ENCODE measurements at places on chromosomes 4 and X.

GRCh38 chrX:2447484-2447883 is 53.3 kb downstream of the DHRSX start:
- no peak for DNase-seq

DNA sequence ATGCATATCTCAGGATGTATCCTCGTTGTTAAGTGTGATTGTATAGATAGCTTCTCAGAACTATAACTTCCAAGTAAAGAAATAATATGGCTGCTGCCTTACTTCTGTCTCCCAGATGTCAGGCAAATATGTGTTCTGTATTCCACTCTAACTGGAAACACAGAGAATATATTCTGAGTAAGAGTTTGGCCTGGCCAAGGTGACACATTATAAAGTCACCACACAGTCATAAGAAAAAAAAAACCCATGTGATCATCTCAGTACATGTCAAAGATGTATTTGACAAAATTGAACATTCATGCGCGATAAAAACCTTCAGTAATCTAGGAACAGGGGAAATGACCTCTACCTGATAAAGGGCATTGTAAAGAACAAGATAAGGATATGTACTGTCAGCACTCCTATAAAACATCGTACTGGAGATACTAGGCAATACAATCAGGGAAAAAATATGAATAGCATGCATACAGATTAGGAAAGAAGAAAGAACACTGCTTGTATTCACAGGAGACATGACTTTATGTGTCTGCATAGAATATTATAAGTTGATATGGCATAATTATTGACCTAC is 207.1 kb downstream of the ZNF330 start:
- no peak for DNase-seq

GRCh38 chrX:276581-277201 is 4.5 kb upstream of the PLCXD1 start:
- no peak for DNase-seq

GRCh38 chrX:121407627-121408026 is 360.2 kb downstream of the GLUD2 start:
- DNase-seq: no peak

- no peak for DNase-seq
Measured at GRCh38 chrX:105738162-105738561, 84.2 kb upstream of the NRK start.

GRCh38 chr4:10157478-10158332 is 41.1 kb upstream of the WDR1 start:
- DNase-seq: peak; percentile 37

DNA sequence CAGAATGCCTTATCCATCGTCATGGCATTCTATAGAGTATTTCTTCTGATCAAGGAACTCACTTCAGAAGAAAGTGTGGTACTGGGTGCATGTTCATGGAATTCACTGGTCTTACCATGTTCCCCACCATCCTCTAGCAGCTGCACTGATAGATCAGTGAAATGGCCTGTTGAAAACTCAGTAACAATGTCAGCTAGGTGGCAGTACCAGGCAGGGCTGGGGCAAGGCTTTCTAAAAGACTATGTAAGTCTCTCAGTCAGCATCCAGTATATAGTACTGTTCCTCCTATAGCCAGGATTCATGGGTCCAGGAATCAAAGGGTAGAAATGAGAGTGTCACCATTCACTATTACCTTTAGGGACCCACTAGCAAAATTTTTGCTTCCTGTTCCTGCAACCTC is 15.8 kb upstream of the LDB2 start:
- no peak for DNase-seq

GRCh38 chr4:183636923-183637322 is 22.1 kb downstream of the RWDD4 start:
- no peak for DNase-seq

GRCh38 chrX:105307762-105308161 is 87.3 kb upstream of the TEX13A start:
- DNase-seq: no peak

GRCh38 chr4:185235843-185236503 is 26.6 kb downstream of the SNX25 start:
- DNase-seq: no peak

DNA sequence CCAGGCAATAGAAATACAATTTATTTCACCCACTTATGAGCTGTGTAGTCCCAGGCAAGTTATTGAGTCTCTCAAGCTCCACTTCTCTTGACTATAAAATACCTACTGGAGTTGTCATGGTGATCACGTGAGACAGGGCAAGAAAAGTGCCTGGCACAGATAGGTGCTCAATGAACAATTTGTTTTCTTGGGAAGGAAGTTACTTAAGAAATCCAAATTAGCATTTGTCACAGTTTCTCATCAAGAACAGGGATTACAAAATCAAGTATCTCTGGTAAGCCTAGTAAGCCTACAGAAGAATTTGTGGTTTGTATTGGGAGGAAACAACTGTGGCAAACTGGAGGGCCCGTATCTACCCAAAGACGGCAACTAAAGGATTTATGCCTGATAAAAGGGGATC is 37.5 kb upstream of the RASGEF1B start:
- DNase-seq: no peak

- no peak for DNase-seq
Measured at GRCh38 chr4:84957514-84958420, 8.7 kb downstream of the WDFY3 start.

- DNase-seq: no peak
Measured at GRCh38 chrX:47900833-47901232, 64.1 kb downstream of the ZNF81 start.

DNA sequence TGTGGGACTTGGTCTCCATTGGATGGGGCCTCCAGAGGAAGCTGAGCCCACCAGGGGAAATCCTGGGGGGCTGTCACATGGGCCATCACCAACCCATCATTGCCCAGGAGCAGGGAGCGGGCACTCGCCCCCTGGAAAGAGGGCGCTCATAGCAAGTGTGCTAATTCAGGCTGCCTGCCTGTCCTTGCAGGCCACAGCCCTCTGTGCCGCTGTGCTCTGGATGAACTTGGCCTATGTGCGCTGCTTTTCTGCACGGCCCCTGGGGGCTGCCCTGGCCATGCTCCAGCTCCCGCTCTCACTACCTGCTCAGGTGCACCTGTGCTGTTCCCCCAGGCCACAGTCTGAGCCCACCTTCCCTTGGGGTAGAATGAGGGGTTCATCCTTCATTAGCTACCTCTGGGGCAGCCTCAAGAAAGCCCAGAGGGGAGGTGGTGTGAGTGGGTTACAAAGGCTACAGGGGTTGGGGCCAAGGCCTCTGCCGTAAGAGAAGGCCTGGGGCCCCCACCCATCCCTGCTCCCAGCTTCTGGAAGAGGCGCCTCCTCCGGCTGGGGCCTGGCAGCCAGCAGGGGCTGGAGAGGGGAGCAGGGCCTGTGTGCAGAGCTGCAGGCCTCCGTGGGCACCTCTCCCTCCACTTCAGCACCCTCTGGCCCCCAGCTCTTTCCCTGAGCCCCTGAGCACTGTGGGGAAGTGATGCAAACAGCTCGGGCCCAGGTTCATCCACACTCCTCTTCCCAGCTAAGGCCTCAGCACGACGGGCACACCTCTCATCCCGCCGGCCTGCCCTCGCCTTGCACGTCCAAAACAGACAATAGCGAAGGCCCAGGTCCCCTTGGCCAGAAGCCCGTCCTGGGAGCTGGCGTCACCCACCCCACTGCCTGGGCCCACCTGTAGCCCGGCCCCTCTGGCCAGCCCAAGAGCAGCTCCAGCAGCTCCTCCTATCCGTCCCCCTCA is 8.9 kb downstream of the CFAP99 start:
- no peak for DNase-seq

DNA sequence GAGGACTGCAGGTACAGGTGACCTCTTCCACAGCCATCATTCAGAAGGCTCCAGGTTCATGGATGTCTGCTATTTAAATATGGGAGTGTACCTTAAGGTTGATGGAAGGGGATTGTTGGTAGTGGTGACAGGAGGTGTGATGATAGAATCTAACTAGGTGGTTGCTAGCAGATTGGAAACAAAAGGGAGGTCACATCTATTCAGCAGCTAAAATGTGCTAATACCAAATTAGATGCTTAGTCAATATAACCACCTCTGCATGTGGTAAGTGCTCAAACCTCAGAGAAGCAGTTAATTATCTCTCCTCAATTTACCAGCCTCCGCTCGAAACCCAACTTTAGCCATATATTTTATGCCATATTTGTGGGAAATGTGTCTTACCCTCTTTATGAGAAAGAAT is 98.7 kb upstream of the CCSER1 start:
- no peak for DNase-seq

GRCh38 chrX:148024425-148025148 is 43.5 kb downstream of the FMR1NB start:
- no peak for DNase-seq
